Hepatocyte (in vitro differentiated cells): ENCODE measurements at places on chromosomes 16 and 17.

DNA sequence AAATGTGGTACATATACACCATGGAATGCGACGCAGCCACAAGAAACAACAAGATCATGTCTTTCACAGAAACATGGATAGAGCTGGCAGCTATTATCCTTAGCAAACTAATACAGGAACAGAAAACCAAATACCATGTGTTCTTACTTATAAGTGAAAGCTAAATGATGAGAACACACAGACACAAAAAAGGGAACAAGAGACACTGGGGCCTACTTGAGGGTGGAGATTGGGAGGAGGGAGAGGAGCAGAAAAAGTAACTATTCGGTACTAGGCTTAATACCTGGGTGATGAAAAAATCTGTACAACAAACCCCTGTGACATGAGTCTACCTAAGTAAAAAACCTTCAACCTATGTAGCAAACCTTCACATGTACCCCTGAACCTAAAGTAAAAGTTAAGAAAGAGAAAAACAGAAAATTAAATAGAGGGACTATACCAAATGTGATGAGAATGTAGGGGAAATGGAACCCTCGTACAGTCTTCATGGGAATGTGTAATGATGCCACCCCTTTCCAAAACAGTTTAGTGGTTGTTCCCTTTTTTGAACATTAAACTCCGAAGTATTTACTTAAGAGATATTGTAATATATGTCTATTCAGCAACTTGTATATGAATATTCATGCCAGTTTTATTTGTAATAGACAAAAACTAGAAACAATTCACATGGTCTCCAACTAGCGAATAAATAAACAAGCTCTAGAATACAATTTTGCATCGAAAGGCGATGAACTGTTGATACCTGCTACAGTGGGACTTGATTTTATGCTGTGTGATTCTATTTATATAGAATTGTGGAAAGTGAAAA, 33.9 kb downstream of the AHSP start:
- no peak for DNase-seq

DNA sequence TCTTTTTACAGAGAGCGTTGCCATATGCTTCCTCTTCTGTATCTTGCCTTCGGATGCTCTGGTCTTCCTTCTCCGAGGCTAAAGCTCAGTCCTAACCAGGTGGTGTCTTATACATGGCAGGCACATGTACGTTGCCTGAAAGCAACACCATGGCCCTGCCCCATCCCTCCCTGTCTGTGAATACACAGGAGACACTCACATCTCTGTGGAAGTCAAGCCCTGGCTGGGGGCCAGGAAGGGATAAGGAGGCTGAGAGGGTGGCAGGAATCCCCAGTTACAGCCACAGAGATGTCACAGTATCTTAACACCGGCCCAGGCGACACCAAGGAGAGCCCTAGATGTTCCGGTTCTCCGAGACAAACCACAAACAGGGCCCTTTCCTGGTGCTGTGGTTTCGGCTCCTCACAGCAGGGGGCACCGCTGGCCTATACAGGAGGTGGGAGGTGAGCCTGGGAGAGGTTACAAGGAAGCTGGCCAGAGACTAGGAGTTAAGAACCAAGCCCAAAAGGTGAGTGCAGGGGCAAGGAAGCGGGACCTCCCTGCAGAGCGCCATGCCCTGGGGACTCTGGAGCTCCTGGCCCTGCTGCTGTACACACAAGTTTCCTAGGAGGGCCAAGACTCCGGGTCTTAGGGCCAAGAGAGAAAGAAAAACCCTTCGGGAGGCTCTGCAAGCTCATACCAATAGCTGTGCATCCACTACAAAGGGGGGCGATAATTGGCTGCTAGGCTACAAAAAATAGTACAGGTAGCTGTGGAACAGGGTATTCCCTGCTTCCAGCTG, 41.7 kb downstream of the SRL start:
- peak; percentile 85 for DNase-seq

DNA sequence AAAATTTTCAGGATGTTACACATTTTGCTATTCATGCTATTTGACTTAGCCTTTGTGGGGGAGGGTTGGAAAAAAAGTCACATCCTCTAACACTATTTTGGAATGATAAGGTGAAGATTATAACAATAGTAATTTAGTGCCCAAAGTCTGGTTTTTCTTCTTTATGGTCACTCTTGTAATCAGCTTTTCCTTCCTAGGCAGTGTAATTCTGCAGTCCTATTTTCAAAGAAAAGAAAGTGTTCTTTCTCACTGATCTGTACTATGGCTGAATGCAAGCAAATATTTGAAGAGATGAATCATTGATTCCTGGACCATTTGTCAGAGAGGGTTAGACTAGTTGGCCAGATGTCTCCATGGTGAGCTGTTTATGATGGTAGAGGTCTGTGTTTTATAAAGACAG, 8.4 kb downstream of the RSPRY1 start:
- DNase-seq: peak; percentile 61

- no peak for DNase-seq
Observed at GRCh38 chr16:69436896-69437295, 12.5 kb downstream of the CYB5B start.

- no peak for DNase-seq
Observed at GRCh38 chr16:80850757-80851156, 46.4 kb upstream of the CDYL2 start.

DNA sequence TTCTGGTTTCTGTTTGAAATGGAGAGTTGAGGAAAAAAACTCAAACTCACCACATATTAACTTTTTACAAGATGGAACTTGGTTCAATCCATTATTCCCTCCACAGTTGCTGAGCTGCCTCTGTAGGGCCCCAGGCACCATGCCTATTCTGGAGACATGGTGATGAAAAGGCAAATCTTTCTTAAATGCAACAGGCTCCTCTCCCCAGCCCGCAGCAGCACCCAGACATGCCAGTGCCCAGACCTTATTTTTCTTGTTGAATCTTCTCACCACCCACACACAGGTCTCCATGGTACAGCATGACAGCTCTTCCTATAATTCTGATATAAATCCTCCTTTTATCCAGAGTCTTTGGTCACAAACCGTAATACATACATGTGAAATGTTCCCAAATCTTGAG, 7.6 kb downstream of the CYTH1 start:
- DNase-seq: no peak

GRCh38 chr17:34412965-34413441, 50.0 kb upstream of the CCL1 start:
- DNase-seq: no peak

DNA sequence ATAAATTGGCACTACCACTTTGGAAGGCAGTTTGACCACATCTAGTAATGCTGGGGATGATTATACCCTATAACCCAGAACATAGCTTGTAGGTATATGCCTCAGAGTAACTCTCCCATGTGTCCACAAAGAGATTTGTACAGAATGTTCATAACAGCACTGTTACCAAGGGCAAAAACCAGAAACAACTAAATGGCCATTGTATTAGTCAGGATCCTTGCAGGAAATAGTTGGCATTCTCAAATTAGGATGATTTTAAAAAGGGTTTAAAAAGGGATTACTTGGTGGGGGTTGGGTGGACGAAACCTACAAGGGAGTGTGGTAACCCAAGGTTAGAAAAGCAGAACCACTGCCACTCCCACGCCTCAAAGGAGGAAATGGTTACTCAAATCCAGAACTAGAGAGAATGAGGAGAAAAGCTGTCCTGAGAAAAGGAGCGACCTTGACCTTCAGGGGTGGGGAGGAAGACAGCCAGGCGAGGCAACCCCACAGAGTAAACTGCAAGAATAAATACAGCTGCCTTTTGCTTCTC, 2.1 kb downstream of the CPPED1 start:
- DNase-seq: no peak

GRCh38 chr17:13594762-13595598, 6.7 kb downstream of the HS3ST3A1 start:
- peak; percentile 92 for DNase-seq

GRCh38 chr16:81292936-81293335, 21.8 kb upstream of the GAN start:
- no peak for DNase-seq

DNA sequence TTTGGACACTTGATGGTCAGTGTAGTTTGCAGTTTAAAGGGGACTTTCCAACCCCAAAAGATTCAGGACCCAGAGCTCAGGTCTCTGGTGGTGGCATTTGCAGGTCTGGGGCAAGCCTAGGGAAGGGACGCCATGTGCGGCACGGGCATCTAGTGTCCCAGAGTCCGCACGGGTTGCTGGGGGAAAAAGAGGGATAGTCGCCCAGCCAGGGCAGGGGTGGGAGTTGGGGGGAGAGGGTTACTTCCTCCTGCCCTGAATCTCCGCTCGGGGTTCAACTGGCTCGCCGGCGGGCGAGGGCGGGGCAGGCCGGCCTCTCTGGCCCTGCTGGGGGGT, 239 bp upstream of the CA7 start:
- no peak for DNase-seq

DNA sequence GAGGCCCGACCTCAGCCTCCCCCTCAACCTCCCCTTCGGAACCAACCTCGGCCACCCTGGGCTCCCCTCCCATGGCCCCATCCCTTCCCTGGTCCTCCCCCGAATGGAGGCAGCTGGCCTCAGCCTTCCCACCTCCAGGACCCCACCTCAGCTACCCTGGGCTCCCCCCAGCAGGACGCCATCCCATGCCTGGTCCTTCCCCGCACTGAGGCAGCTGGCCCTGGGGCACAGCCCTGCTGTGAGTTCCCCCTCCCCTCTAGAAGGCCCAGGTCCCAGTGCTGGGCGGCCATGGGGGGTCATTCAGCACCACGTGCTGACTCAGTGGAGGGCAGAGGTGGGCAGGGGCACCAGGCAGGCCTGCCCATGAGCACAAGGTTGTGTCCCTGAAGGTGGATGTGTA, 28.9 kb upstream of the PVALEF start:
- DNase-seq: no peak

DNA sequence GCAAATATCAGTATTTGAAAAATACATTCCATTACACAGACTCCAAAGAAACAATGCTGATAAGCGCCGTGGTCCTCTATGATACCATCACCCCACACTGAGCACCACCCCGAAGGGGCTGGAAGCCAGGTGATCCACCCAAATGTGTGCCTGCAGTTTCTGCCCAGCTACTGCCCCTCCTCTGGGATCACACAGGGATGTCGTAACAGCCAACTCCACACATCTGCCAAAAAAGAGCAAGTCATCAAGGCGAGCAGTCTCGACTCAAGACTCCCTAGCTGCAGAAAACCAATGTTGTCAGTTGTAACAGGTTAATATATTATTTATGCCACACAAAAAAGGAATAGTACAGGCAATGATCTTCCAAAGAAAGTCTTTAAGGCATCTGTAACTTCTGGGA, 21.0 kb downstream of the CYB5D2 start:
- no peak for DNase-seq

DNA sequence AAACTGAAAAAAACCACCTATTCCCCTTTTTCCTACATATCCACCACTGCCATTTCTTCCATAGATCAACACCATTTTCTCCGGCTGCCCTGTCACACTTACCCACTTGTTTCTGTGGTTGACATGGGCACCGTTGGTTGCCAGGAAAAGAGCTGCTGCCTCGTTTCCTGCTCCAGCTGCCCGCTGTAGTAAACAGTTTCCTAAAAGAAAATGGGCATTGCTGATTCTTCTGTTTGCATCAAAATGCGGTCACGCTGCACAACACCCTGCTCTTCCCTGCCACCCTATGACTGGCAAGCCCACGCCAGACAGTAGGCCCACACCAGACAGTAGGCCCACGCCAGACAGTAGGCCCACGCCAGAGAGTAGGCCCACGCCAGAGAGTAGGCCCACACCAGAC, 46.3 kb downstream of the CYB5D2 start:
- no peak for DNase-seq

DNA sequence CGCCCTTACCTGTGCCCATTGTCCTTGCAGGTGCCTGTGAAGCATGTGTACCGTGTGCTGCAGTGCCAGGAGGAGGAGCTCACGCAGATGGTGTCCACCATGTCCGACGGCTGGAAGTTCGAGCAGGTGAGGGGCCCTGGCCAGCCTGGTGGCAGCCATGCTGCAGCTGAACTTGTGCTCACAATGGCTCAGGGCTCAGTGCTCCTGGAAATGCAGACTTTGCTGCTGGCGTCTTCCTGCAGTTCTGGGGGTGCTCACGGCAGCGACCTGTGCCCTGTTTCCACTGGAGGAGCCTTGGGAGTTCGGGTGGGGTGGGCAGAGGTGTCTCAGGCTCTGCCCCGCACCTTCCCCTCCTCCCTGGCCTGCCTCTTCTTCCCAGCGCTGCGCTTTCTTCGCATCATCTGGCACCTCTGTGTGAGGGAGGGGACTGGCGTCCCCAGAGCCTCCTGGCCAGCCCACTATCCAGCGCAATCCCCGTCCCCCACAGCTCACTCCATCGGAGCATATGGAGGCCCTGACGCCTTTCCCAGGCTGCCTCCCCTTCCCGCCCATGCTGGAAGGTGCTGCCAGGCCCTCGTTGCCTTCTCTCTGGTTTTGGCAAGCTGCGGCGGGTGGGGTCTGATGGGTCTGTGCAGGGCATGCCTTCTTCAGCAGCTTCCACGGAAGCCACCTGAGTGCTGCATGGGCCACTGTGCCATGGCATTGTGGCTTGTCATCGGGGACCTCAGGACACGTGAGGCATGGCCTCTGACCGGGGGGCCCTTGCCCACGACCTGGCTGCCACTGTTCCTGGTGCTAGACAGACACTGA, 17.7 kb downstream of the KCTD5 start:
- DNase-seq: no peak

DNA sequence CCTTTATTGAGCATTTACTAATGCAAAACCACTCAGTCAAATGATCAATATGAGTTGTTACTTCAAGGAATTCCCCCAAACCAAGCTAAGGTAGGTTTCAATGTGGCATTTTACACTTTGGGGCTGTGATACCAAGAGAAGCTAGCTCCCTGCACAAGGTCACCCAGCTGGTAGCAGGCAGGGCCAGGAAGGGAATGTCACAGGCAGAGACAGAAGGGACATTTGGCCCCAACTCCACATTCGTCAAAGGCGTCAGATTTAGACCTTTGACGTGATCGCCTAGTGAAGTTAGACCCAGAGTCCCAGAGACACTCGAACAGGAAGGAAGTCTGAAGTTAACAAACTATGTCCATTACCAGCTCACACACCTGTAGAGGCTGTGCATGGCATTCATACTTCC, 5.5 kb upstream of the SMG1 start:
- no peak for DNase-seq

- no peak for DNase-seq
Observed at GRCh38 chr17:51088287-51088686, 32.4 kb downstream of the SPAG9 start.

DNA sequence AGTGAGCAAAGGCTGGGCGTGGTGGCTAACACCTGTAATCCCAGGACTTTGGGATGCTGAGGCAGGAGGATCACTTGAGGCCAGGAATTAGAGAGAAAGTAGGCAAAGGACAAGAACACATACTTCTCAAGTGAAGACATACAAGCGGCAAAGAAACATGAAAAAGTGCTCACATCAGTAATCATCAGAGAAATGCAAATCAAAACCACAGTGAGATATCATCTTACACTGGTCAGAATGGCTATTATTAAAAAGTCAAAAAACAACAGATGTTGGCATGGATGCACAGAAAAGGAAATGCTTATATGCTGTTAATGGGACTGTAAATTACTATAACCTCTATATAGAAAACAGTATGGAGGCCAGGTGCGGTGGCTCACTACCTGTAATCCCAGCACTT, 12.2 kb upstream of the SLX4 start:
- no peak for DNase-seq

GRCh38 chr17:56708670-56709410, 115.3 kb downstream of the NOG start:
- no peak for DNase-seq

- DNase-seq: no peak
Observed at GRCh38 chr17:38800237-38800760, 943 bp upstream of the PIP4K2B start.
